Activated naive CD4-positive, alpha-beta T cell (primary cell): ENCODE measurements at places on chromosomes 2 and 18.

GRCh38 chr2:64657411-64657810 is 3.7 kb upstream of the SERTAD2 start:
- no peak for DNase-seq

DNA sequence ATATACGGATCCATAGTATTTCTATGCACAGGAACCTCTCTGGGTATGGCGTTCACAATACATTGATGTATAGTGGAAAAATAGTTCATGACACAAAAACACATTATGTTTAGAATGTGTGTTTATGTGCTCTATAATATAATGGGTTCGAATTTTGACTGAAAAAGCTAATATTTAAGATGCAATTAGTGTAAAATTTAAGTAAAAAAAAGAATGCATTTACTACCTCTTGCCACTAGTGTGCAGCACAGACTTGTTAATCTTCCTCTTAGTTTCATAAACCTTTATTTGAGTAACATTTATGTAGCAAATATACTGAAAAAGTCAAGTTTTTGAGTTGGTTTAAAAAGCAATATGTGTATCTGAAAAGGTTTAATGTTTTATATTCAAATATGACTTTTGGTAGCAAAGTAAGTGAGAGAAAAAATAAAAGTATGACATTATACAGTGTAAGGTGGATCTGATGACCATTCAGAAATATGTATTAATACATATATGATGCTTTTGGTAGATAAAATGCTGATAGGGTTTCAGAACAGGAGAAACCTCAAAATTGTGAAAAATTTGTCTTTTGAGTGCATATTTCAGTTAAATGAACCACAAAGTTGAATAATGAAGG is 49.4 kb downstream of the CCDC102B start:
- DNase-seq = no peak

GRCh38 chr2:19114126-19114525 is 244.3 kb downstream of the OSR1 start:
- no peak for DNase-seq

- DNase-seq = no peak
Observed at GRCh38 chr2:167334146-167334742, 446.0 kb downstream of the XIRP2 start.

GRCh38 chr2:186523791-186524190 is 37.7 kb downstream of the ZC3H15 start:
- DNase-seq = no peak

DNA sequence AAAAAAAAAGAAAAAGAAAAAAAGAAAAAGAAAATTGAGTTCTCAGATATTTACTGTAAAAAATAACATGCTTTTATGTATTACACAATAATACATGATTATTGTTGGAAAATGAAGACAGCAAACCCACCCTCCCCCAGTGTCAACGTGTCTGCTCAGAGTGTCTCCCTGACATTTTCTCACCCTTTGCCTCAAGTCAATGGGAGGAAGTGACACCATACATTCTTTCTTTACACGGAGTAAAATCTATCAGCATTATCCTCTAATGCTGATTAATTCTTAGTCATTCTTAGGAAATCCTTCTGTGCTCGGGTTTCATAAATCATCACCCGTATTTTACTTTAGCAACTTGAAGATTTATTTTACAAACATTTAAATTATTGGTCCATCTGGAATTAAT is 32.0 kb downstream of the CTAGE1 start:
- no peak for DNase-seq

- DNase-seq = no peak
Observed at GRCh38 chr2:142742371-142743214, 134.9 kb upstream of the KYNU start.

- DNase-seq = no peak
Observed at GRCh38 chr18:69674292-69674877, 273.3 kb downstream of the CD226 start.
